NCI-H446 treated with DMSO at 0.1 percent for 48 hours (cell line): ENCODE measurements at places on chromosomes 1 and 21.

DNA sequence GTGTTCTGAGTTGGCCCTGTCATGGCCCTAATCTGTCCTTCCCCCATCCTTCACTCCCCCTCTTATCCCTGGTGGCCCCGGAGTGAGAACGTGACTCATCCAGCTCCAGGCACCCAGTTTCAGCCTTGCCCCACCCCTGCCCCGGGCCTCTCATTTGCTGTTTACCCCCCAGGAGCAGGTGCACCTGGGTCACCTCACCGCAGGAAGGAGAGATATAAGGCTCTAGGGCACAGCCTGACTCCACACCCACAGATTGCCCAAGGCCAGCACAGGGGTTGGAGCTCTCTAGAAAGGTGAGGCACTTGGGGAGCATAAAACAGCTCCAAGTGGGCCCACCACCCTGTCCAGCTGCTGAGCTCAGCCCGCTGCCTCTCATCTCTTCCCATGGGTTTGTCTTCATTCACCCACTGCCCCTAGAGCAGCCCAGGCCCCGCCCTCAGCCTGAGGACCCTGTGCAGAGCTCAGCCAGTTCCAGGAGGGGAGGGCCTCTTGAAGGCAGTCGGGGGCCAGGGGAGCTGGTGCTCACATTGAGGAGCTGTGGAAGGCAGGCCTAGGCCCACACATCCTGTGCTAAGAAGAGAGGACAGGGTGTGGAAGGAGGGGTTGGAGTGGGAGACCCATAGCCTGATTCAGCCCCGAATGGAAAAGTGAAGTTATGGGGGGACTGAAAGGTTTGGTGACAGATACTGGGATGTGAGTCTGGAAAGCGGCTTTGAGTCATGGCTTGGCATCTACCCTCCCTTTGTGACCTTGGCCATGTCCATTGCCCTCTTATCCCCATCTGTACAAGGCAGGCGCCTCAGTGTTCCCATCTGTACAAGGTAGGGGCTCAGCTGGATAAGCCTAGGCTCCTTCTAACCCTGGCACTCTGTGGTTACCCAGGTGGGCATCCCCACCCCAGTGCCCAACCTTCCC is 16.1 kb upstream of the GPR37L1 start:
- no peak for DNase-seq

DNA sequence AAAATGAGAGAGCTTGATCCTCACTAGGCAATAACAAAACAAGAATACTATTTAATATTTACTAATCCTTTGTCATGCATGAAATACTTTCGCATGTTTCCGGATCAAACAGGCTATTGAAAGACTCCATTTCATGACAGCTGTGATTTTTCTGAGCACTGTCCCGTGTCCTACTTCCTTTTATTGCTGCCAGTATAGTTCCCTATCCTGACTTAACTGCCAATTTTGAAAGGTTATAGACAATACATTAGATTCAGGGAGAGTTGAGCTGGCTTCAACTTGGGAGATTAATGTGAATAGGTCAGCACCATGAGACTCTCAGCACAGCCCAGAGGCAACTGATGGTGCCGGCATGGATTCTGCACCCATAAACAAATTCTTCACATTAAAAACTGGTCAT is 225.8 kb downstream of the VAV3 start:
- peak; percentile 87 for DNase-seq

- no peak for DNase-seq
Measured at GRCh38 chr1:9510130-9510529, 29.1 kb upstream of the SLC25A33 start.

DNA sequence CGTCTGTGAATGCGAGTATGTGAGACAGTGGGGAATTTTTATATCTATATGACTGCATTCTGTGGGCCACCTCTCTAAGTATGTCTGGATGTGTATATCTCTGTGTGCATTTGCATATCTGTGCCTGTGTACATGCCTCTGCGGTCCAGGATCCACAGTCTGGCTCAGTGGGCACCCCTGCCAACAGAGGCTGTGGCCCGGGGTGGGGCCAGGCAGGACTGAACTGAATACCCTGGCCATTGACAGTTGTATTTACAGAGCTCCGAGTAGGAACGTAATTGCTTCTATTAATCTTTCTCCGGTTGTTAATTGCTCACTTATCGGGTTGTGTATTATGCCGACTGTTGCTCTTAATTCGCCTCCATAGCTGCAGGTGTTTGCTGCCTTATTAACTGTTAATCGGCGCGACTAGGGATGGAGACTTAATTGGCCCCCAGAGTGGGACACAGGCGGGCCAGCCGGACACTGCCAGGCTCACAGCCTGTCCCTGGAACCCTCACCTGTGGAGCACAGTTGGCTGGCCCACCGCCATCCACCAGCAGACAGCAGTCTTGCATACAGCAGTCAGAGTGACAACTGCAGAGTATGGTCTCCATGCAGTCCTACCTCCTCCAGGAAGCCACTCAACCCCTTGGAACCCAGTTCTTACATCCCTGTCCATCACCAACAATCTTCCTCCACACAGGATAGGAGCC is 22.4 kb upstream of the ADGRB2 start:
- no peak for DNase-seq

- no peak for DNase-seq
Measured at GRCh38 chr1:50841791-50842387, 118.2 kb downstream of the FAF1 start.

DNA sequence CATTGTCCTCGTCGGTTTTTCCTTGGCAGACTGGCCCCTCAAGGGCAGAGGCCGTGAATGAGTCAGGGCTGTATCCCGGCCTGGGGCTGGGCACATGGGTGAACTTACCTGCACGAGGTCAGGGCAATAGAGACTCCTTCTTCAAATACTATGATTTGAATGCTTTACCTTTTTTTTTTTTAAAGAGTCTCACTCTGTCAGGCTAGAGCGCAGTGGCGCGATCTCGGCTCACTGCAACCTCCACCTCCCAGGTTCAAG is 5.0 kb downstream of the LAPTM5 start:
- DNase-seq, result no peak

- peak; percentile 85 for DNase-seq
Measured at GRCh38 chr1:48920851-48921250, 144.2 kb upstream of the BEND5 start.

DNA sequence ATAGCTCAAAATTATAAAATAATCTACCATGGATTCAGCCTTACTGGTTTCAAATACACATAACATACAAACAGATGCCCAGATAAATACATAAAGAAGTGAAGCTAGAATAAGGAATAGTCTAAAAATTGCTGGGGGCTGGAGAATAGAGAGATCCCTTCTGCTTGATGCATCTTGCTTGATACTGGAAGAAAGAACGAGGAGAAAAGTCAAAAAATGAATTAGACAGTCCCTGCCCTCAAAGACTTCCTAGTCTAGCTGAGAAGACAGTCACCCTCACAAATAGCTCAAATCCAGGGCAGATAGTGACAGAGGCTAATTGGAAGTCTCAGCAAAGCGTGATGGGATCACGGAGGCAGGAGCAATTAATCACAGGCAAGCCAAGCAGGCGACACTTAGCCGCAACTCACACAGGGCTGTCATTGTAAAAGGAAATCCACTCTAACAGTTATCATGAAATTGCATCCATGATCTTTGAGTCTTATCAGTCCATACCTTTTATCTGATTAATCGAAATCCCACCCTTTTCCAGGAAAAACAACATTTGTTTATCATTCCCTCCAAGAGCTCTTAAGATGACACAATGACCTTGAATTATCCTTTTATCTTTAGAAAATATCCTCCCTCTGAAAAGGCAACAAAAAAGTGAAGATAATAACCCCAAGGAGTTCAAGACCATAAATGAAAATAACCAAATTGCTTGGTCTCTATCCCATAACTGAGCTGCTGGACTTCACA is 59.7 kb upstream of the TIAM1 start:
- no peak for DNase-seq

DNA sequence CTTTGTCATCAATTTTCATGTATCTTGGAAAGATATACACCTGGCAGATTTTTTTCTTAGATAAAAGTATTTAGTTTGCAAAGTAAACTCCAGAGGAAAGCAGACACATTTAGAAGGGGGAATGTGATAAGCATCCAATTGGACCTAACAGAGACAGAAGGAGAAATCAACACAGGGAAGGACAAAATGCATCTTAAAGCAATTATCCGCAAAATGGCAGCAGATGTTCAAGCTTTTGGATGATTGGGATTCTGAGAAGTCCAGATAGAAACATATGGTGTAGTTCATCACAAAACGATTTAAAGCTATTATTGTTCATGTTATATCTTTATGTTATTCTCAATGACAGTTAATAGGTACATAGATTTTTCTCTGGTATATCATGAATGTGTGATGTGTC is 1153.1 kb upstream of the B3GALT2 start:
- peak; percentile 56 for DNase-seq

GRCh38 chr1:236786453-236786852 is 8.6 kb upstream of the MTR start:
- DNase-seq, result no peak

DNA sequence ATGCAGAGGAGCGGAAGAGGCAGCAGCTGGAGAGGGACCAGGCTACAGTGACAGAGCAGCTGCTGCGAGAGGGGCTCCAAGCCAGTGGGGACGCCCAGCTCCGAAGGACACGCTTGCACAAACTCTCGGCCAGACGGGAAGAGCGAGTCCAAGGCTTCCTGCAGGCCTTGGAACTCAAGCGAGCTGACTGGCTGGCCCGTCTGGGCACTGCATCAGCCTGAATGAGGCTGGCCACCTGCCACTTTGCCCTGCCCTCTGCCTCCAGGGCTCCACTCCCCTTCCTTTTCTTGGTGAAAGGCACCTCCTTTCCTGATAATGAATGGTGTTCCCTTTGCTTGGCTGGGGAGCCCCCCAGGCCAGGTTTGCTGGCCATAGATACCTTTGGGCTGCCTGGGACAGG is 3.3 kb upstream of the HMGN2 start:
- DNase-seq, result peak; percentile 81

GRCh38 chr1:211896958-211897357 is 66.4 kb upstream of the LPGAT1 start:
- DNase-seq, result no peak

GRCh38 chr1:18199462-18199861 is 91.9 kb downstream of the IGSF21 start:
- no peak for DNase-seq

DNA sequence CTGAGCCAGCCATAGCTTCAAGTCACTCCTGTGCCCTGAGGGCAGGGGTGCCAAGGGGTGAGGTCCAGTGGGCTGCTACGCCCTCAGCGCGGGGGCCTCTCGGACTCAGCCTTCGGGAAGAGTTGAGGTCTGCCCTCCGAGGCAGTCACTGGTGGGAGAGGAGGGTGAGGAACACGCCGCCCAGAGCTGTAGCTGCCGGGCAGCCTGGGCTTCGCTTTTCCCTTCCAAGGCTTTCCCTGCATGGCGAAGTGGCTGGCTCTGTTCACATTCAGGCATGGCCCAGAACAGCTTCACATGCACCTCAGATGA is 43.0 kb upstream of the C1orf174 start:
- DNase-seq, result no peak

- no peak for DNase-seq
Measured at GRCh38 chr1:38132681-38133080, 86.1 kb upstream of the POU3F1 start.

DNA sequence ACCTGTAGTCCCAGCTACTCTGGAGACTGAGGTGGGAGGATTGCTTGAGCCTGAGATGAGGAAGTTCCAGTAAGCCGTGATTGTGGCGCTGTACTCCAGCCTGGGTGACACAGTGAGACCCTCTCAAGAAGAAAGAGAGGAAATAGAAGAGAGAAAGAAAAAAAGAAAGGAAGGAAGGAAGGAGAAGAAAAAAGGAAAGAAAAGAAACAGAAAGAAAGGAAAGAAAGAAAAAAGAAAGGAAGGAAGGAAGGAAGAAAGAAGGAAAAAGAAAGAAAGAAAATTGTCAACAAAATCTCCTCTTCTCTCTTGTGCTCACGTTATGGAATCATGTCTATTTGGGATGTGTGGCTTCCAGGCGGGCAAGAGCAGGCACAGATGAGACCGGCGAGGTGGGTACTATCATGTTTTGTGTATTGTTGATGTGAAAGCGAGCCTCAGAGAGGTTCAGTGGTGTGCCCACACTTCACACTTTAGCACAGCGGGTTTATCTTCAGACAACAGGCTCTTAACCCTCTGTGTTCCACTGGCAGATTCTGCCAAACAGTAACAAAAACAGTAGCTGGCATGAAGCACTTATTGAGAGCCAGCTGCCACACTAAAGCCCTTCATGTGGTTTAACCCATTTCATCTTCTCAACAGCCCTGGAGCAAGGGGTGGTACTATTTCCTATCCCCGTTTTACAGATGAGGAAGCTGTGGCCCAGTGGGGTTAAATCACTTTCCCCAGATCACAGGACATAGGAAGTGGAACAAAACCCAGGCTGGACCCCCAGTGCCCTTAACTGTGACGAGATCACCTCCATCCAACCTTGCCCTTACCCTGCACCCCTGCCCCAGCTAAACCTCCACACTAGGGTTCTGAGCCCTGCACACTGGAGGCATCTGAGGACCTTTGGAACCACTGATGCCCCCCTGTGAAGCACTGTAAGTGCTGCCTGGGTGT is 94.7 kb upstream of the TARDBP start:
- DNase-seq, result no peak

GRCh38 chr1:190619724-190620123 is 142.1 kb upstream of the BRINP3 start:
- DNase-seq, result no peak

GRCh38 chr1:75618382-75618781 is 7.5 kb upstream of the SLC44A5 start:
- no peak for DNase-seq

DNA sequence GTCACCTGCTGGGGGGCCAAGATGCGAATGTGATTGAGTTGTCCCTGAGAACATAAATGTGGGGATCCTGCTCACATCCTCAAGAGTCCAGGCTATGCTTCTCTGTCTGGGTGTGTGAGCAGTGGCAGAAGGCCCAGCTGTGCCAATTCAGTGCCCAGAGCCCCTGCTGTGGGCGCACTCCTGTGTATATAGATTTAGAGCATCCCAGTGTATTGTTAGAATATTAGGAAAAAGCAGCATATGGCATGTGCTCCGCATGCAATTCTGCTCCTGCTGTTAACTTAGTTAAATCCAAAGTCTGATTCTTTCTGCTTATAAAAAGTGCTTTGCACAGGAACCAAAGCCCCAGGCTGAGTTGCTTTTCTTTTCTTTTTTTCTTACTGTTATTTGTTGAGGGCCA is 37.8 kb downstream of the FAM78B start:
- no peak for DNase-seq

- peak; percentile 81 for DNase-seq
Measured at GRCh38 chr1:93625582-93626327, 55.9 kb downstream of the BCAR3 start.

GRCh38 chr1:61436491-61437120 is 288.3 kb downstream of the TM2D1 start:
- no peak for DNase-seq

DNA sequence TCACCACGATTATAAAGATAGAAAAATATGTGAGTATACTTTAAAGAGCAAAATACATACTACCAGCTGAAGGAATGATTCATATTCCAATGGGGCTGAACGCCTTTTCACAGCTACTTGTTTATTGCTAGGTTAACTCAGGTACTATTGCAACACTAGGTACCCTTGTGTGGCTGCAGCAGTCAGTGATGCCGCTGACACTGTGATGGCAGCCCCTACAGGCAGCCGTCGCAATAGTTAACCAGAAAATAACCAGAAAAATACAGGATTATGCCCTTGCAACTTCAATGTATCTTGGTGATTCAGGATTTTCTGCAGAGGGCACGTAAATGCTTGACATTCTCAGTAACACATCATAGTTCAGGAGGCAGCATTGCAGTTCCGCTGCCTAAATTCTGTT is 1.6 kb upstream of the MARK1 start:
- no peak for DNase-seq
